NCI-H2171 (cell line): ENCODE measurements at places on chromosomes 7 and 10.

DNA sequence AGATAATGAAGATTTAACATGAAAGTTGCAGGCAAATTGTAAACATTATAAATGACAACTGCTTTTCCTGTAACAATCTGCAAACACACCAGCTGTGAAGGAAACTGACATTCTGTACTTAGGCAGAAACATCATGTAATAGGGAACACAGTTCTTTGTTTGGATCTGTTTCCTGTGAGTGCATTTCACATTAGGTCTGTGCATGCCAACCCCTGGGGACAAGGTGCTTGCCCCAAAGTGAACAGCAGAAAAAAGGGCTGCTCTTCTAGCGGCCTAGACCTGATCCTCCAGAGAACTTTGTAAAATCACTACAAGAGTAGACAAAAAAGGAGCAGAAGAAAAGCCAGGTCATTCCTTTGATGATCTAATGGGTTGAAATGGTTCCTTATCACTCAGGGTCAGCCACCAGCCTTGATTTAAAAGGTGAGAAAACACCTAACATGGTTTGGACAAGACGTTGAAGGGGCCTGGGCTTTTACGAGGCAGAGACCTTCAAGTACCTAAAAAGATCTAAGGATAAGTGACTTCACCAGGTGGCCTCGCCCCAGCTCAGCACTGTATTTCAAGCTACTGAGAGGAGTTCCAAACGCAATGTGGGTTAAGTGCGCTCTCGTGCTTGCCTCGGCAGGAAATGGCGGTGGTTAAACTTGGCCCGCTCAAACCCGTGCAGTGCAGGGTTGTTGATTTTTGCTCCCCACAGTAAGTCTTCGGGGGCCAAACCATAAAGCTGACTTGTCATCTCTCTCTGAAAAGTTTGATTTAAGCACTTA, 249.7 kb downstream of the CREB5 start:
- DNase-seq: no peak

DNA sequence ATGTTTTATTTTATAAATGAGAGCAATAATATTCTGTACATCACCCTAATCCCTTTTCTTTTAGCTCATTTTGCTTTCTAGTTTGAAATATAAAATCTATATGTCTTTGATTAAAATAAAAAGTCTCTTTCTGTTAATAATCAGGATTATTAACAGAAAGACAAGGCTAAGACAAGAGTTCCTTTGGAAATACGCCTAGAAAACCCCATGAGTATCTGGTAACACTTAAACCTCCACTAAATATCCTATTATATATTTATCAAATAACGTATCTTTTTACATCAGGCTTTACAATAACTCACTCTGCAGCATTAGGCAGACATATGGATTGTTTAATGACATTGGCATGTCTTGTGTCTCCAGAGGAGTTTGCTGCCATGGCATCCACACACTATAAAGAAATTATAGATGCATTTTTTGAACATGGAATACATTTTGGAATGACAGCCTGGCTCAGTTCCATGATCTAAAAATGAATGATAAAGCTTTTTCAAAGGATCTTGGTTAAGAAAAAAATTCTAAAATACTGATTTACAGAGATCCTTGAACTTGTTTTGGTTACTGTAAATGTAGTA, 98.7 kb downstream of the TMEM26 start:
- peak; percentile 1 for DNase-seq

DNA sequence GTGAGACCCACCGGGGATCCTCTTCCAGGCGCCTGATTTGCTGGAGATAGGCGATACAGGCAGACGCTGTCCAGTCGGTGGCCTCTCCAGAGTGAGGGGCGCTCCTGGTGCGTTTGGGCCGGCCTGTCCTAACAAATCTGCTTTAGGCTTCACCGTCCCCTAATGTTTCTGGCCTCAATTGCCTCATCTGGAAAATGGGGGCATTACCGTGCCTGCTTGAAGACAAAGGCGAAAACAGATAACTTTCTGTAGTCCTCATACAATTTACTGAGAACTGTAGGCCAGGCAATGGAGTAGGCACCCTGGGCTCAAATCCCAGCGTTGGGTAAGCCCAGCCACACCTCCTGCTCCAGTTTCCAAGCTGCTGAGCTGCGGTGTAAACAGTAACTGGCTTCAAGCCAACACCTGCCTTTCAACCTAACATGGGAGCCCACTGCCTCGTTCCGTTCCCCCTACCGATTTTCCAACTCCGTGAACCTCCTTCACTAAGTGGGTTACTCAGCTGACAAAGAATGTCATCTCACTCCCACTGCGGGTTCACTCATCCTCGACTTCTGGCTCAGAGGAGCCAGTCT, 589 bp upstream of the ZFAND4 start:
- DNase-seq: peak; percentile 29

GRCh38 chr10:34722404-34722803, 92.7 kb downstream of the PARD3 start:
- DNase-seq: no peak

GRCh38 chr10:86644152-86644793, 10.1 kb upstream of the OPN4 start:
- DNase-seq: no peak

- no peak for DNase-seq
These were observed 920.9 kb downstream of the LRMDA start for GRCh38 chr10:76352300-76352699.
